ENCODE measurements at places on chromosomes 7 and 10.

DNA sequence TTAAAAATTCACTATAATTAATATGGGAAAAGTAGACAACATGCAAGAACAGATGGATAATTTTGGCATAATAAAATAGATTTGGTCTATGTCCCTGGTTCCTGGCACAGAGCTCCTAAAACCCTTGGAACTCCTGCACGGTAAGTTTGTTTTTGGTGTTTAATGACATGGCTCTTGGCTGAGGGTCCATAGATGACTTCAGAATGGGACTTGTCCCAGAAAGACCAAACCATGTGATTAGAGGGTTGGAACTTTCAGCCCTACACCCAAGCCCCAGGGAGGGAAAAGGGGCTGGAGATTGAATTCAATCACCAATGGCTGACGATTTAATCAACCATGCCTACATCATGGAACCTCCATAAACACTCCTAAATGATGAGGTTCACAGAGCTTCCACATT, 12.6 kb upstream of the GSDME start:
- DNase-seq, result no peak

DNA sequence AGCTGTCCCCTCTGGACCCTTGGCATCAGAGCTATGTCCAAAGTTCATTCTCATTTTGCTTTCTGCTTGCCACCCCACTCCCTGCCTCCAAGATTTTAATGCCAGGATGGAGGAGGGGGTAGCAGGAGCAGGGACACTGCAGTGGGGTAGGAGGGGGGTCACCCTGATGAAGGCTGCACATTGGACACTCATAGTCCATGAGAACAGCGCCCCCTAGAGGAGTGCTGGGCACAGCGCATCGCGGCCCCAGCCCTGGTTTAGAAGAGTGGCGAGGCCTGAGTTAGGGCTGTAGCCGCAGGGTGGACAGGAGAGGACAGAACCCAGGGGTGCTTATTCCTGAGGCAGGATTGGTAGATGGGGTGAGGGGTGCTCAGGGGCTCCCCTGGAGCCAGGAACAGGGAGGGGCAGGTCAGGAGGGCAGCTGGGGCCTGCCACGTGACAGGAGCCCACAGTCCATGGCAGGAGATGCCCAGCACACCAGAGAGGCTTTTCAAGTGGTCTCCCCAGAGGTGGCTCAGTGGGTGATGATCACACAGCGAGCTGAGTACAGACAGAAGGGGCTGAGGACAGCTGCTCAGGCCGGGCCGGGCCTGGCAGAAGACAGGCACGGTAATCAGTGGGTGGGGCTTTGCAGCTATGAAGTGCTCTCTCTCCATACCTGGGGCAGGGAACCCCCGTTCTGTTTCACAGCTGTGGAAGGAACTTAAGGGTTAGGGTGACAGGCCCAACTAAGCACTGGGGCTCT, 71.4 kb downstream of the NEURL1 start:
- DNase-seq, result peak; percentile 32

- DNase-seq, result peak; percentile 47
Measured at GRCh38 chr10:44925224-44925623, 14.1 kb downstream of the TMEM72 start.

DNA sequence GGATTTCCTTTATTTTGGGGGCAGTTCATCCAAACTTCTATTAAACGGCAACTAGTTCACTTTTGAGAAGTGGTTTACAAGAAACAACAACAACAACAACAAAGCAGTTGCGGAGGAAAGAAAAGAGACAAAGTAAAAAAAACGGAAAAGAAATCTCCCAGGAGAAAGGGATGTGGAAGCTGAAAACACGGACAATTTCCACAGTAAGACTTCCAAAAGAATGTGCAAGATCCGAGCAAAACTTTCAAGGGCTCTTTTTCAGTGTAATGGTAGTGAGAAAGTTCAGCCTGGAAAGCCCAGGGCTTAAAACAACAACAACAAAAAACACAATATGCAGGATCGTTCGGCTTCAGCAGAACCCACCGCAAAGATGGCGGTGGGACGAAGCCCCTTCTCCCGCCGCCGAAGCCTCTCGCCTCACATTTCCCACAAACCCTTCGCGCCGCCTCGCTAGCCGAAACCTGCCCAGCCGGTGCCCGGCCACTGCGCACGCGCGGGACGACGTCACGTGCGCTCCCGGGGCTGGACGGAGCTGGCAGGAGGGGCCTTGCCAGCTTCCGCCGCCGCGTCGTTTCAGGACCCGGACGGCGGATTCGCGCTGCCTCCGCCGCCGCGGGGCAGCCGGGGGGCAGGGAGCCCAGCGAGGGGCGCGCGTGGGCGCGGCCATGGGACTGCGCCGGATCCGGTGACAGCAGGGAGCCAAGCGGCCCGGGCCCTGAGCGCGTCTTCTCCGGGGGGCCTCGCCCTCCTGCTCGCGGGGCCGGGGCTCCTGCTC, at the start of gene TNKS2:
Gene TNKS2 (plus strand): TSS at position 553 of the 775 bp plus-strand sequence. CDS start 265 bp downstream, outside the sequence.
- peak; percentile 96 for DNase-seq

- DNase-seq, result no peak
Measured at GRCh38 chr7:66333443-66333842, 128.3 kb downstream of the TPST1 start.

- no peak for DNase-seq
Measured at GRCh38 chr10:96992721-96993120, 160.6 kb downstream of the LCOR start.

DNA sequence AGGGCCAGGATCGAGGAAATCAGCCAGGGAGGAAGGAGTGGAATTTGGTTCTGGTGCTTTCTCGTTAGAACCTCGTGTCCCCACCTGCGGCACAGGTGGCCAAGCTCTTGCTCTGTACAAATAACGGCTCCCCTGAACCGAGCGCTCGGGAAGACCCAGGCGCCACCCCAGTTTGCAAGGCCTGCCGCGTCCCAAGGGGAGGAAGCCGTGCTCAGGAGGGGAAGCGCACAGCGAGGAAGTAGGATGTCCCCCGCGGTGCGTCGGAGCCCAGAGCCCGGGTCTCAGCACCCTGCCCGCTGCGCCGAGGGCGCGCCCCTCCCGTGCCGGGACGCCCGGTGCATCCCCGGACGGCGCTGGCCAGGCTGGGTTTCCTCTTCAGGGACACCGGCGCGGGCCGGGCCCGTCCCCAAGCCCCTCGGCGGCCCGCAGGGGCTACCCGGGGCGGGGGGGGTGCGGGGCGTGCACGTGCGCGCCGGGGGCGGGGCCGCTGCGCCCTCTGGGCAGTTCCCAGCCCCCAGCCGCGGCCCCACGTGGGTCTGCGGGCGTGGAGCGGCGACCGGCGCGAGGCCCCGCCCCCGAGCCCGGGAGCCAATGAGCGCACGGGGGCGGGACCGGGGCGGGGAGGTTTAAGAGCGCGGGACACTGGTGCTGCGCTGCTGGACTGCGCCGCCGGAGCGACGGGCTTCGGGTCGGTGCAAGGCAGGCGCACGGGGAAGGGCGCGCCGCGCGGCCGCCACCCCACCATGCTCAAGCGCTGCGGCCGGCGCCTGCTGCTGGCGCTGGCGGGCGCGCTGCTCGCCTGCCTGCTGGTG, at the start of gene LFNG:
Gene LFNG (plus strand): TSS at position 656 of the 812 bp plus-strand sequence. CDS start 88 bp downstream, at position 744.
- DNase-seq, result peak; percentile 84
